NCI-H524 treated with DMSO at 0.1 percent for 48 hours (cell line): ENCODE measurements at places on chromosomes 7 and 10.

DNA sequence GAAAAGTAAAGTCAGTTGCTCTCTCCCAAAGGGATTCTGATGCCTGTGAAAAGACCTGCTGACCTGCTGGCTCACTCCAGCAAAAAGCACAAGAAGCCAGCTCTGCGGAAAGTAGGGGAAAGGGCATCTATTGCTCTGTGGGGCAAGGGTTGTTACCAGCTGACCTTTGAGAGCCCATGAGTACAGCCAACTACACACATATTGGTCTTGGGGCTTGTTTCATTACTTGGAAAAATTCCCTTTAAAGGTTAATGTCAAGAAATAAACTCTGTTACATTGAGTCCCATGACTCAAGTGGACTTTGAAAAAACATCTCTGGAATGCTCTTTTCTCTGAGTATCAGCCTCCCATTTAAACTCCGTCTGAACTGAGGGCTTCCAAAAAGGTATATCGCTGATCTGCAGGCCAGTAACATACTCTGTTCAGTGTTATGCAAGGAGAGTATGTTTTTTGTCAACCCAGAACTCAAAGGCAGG, 53.2 kb downstream of the PANK1 start:
- DNase-seq, result no peak

- no peak for DNase-seq
Measured at GRCh38 chr7:103532955-103533354, 86.9 kb upstream of the SLC26A5 start.

DNA sequence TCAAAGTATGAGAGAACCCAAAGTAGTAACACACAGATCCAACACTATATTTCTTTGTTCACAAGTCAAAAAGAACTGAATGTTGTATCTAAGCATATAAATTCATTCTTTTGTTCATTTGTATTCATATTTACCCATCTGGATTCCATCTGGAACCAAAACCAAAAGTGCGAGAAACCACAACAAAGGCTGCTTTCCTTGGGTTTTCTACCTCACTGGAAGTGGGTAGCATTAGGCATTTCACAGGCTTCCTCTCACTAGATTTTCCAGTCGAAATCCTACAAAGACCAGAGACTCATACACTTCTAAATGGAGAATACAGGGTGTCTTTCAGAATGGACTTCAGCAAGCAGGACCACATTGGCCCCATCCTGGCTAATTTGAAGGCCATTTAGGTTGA, 109.8 kb upstream of the WNT16 start:
- DNase-seq, result no peak

DNA sequence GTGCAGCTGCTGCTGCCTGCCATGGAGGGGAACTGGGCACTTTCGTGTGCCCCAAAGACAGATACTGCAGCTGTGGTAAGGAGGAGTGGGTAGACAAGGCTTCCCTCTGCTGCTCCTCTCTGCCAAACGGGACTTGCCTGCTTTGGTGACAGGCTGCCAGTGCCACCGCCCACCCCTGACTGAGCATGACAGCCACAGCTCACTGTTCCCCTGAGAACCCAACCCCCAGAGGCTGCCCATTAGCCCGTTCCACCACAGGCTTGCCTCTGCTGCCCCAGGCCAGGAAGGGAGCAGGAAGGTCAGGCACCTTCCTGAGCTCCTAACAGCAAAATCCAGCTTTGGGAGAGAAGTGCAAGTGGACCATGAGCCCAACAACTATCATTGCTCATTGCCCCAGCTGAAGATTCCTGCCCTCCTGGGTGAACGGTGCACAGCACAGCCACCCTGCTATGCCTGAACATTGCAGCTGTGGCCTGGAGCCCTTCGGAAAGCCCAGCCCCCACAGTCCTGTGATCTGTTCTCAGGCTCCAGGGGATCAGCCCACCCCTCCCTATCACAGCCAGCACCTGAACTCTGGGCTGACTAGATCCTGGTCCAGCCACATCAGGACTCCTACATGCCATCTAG, 58.7 kb upstream of the ANTXRL start:
- no peak for DNase-seq

GRCh38 chr10:9577746-9578145, 1439.9 kb upstream of the CELF2 start:
- no peak for DNase-seq

- no peak for DNase-seq
Measured at GRCh38 chr10:71274901-71275796, 43.9 kb upstream of the SLC29A3 start.

DNA sequence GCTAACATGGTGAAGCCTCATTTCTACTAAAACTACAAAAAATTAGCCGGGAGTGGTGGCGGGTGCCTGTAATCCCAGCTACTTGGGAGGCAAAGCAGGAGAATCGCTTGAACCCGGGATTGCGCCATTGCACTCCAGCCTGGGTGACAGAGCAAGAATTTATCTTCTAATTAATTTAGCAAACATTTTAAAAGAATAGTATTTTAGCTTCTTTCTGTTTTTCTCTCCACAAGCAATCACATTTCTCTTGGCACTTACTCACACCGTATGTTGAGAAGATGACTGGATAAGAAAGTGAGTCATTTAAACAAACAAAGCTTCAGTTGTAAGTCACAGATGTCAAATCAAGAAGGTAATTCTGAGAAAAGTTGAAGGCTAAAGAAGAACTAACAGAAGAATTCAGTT, 264.0 kb downstream of the ARL4A start:
- no peak for DNase-seq

GRCh38 chr7:66379542-66380160, 174.5 kb downstream of the TPST1 start:
- no peak for DNase-seq

DNA sequence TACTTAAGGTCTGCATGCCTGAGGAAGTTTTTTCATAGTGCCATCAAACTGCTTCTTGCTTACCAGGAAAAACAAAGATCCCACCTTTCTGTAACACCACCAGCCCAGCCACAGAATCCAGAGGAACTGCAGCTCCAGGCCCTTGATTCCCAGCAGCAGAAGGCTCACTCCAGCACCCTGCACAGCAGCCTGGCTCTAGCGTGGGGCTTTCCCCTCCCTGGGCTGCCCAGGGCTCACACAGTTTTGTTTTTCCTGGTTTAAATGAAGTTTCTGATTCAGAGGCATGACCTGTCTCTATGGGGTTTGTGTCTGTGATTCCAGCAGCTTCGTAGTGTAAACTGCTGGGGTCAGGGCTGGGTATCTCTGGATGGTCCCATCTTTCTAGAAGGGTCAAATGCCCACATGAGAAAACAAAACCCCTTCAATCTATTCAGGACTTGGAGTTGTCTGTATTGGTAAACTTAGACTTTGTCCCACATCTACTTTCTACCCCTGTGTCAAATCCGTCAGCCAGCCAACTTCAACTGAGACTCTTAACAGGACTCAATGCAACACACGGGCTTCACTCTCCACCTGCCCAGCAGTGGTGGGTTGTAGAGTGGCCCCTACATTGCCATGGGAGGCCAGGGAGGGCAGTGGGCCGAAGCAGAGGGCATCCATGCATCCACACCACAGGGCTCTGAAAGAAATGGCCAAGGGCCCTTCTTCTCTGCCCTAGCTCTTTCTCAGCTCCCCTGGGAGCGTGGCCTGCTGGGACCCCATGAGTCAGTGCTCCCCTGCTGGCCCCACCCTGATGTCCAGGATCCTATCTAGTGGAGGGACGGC, 73.6 kb downstream of the ATXN7L1 start:
- no peak for DNase-seq

DNA sequence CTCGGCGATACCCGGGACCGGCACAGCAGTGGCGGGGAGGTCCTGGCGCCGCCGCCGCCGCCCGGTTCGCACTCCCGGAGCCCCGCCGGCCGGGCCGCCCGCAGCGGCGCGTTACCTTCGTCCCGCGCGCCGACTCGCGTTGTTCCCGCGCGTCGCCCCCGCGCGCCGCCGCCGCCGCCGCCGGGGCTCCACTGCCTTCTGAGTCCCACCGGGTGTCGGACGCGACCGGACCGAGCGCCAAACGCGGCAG, at the start of gene EZH2:
Gene EZH2 (minus strand): TSS at position 243 of the 250 bp plus-strand sequence. CDS start 36,993 bp downstream, outside the sequence.
- no peak for DNase-seq

- DNase-seq, result no peak
Measured at GRCh38 chr7:70486977-70487376, 645.0 kb upstream of the GALNT17 start.

DNA sequence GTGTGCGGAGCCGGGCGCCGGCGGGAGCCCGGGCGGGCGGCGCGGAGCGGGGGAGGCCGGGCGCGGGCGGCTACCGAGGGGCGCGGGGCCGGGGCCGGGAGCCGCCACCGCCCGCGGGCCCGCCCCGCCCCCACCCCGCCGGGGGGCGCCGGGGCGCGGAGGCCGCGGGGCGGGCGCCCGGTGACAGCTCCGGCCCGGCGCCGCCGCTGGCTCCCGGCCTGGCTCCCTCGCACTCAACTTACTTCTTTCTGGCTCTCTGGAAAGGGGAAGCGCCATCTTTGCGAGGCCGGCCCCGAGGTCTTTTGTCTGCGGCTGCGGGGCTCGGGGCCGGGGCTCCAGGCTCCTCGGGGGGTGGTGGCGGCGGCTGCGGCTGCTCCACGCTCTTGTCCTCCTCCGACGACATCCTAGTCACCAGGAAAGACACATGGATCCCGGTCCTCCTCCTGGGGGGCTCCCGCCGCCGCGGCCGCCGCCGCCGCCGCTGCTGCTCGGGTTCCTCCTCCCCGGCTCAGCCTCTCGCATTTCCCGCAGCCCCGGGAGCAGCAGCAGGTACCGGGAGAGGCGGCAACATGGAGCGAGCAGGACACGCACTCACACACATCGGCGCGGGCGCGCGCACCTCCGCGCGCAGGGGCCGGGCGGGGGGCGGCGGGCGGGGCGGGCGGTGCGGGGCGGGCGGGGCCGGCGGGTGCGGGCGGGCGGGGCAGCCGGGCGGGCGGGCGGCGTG, at the start of gene KMT2C:
Gene KMT2C (minus strand): TSS at position 620 of the 727 bp plus-strand sequence. CDS start 217 bp downstream, at position 403.
- DNase-seq, result no peak

DNA sequence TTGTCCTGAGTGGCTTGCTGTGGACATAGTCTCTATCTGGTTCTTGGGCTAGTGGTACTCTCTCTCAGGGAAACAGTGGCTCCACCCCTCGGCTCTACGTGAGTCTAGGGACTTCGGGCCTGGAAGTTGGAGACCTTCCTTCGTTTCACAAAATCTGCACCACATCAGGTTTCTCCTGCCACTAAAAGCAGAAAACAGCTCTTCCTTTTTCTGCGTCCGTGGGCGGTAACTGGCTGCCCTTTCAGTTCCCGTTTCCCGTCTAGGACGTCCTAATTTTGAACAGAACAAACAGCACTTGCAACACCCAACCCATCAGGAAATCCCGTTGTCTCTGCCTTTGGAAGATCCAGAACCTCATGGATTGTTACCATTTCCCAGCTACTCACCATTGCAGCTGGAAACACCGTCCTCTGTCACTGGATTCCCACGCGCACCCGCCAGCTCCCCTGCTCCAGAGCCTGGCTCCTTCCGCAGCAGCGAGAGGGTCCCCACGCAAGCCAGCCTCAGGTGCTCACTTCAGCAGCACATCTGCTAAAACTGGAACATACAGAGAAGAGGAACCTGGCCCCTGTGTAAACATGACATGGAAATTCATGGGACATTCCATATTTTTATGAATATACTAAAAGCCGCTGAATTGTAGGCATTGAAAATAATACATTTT, 311.4 kb upstream of the AKR1E2 start:
- no peak for DNase-seq

- no peak for DNase-seq
Measured at GRCh38 chr7:87202705-87203104, 16.8 kb downstream of the TMEM243 start.

DNA sequence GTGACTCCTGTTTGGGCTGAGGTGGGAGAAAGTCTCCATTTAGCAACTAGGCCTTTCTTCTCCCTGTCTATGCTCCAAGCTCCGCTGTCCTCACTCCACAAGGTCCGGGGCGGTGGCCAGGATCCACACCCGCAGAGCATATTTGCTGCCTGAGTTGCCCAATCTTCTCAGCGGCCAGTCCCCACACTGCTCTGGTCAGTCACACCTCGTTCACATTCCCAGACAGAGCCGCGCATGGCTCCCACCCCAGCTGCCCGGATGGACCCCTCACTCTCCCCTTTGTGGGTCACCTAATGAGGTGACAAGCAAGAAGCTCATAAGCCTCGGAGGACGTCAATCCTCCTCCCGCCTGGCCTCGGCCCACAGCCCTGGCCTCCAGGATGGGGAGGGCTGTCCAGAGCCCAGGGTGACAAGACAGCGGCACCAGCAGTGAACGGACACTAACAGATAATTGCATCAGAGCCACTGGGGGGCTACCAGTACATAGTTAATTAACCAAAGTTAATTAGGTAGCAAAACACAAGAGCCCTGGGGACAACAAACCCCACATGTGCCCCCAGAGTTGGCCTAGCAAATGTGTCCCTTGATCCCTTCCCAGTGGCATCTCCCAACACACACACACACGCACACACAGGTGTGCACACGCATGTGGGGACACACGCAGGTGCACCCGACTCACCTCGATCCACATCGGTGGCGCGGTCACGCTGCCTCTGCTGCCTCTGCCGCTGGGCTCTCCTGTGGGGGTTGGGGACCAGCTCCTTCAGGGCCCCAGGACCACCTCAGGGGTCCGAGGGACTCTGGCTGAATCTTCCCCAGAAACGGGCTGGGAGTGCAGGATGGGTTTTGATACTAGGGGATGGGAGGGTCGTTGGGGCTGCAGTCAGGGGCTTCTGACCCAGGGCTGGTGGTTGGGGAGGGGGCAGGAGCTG, 11.8 kb downstream of the EPHA1 start:
- no peak for DNase-seq

GRCh38 chr7:132825932-132826835, 249.9 kb upstream of the PLXNA4 start:
- no peak for DNase-seq

- DNase-seq, result no peak
Measured at GRCh38 chr10:34449836-34450235, 365.3 kb downstream of the PARD3 start.
